Natural killer cell (primary cell): ENCODE measurements at places on chromosomes 6 and 20.

GRCh38 chr6:15512126-15512525 lies 150.7 kb downstream of the DTNBP1 start:
- DNase-seq, result no peak

DNA sequence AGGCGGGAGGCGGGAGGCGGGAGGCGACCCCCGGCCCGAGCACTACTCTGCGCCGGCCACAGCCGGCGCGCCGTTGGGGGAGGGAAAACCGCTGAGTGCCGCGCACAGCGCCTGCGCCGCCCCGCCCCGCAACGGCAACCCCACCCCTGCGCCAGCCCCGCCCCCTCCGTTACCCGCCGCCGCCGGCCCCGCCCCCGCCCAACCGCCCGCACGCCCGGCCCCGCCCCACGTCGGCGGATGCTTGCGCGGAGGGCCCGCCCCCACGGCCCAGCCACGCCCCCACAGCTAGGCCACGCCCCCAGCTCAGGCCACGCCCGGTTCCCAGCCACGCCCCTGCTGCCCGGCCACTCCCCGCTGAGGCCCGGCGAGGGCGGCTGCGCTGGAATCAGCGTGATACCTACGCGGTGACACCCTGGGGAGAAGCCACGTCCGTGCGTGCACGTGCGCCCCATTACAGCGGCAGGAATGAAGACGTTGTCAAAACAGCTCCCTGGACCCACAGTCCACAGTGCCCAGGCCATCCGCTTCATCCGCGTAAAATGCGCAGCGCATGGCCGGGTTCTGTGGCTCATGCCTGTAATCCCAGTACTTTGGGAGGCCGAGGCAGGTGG lies at the start of gene TCFL5:
TSS of gene TCFL5 (minus strand) at position 97 of the 611 bp plus-strand sequence. CDS start 152 bp downstream, outside the sequence.
- peak; percentile 94 for DNase-seq

GRCh38 chr20:23152308-23152892 lies 66.3 kb upstream of the CD93 start:
- no peak for DNase-seq

GRCh38 chr6:32922083-32922482 lies 18.7 kb downstream of the HLA-DMB start:
- DNase-seq, result no peak

- DNase-seq, result peak; percentile 29
Observed at GRCh38 chr6:32974541-32975308, 6.3 kb downstream of the BRD2 start.

- DNase-seq, result no peak
Observed at GRCh38 chr6:147888374-147888773, 379.9 kb downstream of the SAMD5 start.

DNA sequence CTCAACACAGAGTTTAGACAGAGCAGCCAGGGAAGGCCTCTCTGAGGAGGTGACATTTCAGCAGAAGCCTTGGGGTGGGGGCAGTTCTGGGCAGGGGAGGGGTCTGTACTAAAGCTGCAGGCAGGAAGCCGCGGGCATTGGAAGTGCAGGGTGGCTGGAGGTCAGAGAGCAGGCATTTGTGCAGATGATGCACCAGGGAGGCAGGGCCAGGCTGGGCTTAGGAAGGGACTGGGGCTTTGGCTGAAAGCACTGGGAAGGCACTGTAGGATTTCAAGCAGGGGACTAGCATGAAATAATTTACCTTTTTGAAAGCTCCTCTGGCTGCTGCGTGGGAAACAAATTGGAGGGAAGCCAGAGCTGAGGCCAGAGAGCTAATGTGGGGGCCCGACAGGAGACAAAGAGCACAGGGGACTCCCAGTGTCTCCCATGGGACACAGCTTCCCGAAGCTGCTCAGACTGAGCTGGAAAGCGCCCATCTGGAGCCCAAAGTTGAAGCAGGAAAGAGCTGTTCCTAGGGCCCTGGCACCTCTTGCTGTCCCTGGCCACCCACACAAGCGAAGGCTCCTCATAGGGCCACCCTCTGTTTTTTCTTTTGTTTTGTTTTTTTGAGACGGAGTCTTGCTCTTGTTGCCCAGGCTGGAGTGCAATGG lies 19.3 kb downstream of the ADA start:
- DNase-seq, result no peak
